ENCODE measurements at places on chromosomes 5 and 9. TPM values are rescaled to one million over a fixed set of nuclear protein-coding genes. Genes with fewer than 3 reads are reported as not detected.

GRCh38 chr5:174313615-174314014 is 268.1 kb downstream of the NSG2 start:
- no peak for DNase-seq

DNA sequence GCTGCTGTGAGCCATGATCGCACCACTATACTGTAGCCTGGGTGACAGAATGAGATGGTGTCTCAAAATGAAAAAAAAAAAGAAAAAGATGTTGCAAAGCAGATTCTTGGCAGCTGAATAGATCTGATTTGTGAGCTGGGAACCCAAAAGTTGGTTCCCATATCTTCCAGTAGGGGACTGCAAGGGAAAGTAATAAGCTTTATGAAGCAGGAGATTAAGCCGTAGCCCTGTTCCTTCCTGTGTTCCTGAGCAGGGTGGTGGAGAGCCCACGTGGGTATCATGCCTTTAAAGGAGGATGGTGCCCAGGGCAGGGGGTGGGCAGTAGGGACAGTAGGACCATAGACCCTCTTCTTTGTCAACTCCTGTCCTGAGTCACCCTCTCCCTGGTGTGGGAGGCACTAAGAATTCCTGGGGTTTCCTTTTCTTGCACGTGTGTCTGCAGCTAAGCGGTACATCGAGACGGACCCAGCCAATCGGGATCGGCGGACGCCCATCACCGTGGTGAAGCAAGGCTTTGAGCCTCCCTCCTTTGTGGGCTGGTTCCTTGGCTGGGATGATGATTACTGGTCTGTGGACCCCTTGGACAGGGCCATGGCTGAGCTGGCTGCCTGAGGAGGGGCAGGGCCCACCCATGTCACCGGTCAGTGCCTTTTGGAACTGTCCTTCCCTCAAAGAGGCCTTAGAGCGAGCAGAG is 37.9 kb downstream of the STOM start:
- DNase-seq = no peak

- DNase-seq = no peak
Observed at GRCh38 chr5:89268460-89268859, 385.5 kb upstream of the MEF2C start.

DNA sequence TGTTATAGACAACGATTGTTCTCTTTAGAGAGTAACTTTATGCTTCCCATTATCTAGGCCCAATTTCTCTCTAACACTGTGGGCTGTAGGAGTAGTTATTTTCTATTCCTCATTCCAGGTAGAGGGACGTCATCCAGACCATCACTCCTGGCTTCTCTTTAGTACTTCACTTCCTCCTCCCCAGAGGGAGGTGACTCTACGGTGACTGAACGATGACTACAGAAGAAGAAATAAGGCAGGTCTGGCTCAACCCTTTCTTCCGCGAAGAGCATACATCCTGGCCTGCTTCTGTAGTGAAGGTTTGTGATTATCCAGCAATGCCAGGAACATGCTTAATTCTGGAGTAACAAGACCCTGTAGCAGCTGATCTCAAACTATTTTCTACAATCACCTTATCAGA is 50.8 kb downstream of the HMGCR start:
- DNase-seq = no peak

GRCh38 chr5:88955403-88955802 is 72.4 kb upstream of the MEF2C start:
- DNase-seq = no peak

- no peak for DNase-seq
Observed at GRCh38 chr5:132677191-132677590, 3.4 kb downstream of the IL4 start.

DNA sequence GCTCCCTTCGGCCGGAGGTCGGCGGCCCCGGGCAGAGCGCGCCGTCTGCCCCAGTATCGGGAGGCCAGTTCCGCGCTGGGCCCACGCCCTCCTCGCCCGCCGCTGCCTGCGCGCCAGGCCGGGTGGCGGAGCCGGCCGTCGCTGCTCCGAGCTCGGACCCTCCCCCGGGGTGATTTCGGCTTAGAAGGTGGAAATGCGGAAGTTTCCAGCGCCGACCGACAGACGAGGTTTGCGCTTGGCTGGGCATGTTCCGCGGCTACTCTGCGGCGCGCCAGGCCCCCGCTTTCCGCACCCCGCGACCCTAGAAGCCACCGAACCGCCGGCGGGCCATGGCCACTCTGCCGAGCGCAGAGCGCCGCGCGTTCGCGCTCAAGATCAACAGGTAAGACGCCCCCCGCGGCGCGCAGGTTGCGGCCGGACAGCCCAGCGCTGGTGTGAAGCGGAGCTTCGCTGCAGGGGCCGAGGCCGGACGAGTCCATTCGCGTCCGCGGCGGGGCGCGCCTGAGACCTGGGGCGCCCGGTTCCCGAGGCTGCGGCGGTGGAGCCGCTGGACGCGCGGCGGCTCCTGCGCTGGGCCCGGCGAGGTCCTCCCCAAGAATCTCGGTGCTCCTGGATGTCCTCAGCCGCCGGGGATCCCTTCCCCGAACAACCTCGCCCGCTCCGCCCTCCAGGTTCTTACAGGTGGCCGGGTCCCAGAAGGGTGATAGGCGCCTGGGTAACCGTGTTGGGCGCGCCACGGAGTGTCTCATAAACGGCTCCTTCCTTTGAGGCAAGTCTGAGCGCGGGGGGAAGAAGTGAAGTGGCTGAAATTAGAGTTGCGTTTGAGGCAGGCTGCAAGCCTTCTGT is at the start of gene DOCK8:
DOCK8 (plus strand) TSS at position 218 of the 846 bp plus-strand sequence; CDS start at position 330, 112 bp downstream.
- peak; percentile 75 for DNase-seq

Gene CER1
- total RNA-seq = not detected

Gene FUT7
- total RNA-seq = 0.08 TPM

Gene CRHBP
- 26.4 TPM for total RNA-seq

Gene TESK1
- 15.6 TPM for total RNA-seq

Data from left lobe of liver (tissue), 2 donors.